Ureter (tissue), 1 donor: ENCODE measurements at places on chromosomes 5 and 9. TPM values are rescaled to one million over a fixed set of nuclear protein-coding genes. Genes with fewer than 3 reads are reported as not detected.

DNA sequence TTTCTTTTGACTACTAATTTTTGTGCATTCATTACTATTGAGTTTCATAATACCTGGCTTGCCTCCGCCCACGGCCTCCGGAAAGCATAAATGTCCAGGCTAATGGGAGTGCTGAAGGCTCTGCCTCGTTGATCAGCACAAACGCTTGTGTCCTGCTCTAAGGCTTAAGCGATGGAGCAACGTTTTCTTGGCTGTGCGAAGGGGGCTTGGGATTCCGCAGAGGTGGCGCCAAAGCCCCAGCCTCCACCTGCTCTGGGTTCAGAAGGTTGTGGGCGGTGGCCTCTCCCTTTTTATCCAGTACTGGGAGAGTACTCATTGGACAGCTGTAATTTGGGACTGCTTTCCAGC lies 19.7 kb downstream of the ANXA2R start:
- no peak for DNase-seq

DNA sequence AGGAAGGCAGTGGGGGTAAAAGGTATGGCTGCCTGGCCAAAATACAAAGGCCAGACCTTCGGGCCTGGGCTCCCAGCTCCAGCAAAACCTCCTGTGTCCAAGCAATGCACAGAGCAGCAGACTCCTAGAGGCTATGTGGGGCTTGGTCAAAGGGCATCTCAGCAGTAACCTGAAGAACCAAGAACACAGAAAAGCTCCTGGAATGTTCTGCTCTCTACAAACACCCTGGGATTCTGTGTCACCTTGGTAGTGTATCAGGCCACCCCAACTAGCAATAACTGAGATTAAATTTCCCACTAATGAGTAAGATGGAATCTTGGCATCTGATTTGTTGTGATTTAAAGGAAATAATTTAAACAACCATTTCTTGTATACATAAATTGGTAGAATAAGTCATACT lies 158.6 kb downstream of the GLIS3 start:
- no peak for DNase-seq

GRCh38 chr5:54993318-54993717 lies 7.9 kb upstream of the ESM1 start:
- DNase-seq: no peak

Gene KCNN2
- 2.1 TPM for total RNA-seq
